Head of caudate nucleus (tissue), 42 donors: ENCODE measurements at places on chromosomes 1 and 21.

DNA sequence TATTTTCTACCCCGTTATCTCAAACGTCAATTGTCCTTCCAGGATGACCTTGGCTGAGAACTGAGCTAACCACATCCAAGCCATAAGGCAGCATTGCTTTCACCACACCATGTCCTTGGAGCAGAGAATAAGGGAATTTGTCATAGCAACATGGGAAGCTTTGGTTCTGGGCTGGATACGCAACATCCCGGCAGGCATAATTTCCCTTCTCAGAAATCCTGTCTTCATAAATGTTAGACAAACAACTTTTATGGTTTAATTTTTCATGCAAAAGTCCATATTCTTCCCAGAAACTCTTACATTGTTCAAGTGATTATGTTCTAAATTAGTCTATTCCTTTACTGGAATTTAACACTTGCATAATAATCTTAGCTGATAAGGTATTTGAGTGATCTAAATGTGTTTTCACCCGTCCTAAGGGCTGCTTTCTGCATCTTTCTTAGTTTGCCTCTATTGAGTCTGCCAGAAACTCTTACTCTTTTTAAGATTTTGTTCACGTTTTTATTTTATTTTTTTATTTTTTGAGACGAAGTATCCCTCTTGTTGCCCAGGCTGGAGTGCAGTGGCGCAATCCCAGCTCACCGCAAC is 51.8 kb downstream of the KCNJ15 start:
- no peak for DNase-seq

DNA sequence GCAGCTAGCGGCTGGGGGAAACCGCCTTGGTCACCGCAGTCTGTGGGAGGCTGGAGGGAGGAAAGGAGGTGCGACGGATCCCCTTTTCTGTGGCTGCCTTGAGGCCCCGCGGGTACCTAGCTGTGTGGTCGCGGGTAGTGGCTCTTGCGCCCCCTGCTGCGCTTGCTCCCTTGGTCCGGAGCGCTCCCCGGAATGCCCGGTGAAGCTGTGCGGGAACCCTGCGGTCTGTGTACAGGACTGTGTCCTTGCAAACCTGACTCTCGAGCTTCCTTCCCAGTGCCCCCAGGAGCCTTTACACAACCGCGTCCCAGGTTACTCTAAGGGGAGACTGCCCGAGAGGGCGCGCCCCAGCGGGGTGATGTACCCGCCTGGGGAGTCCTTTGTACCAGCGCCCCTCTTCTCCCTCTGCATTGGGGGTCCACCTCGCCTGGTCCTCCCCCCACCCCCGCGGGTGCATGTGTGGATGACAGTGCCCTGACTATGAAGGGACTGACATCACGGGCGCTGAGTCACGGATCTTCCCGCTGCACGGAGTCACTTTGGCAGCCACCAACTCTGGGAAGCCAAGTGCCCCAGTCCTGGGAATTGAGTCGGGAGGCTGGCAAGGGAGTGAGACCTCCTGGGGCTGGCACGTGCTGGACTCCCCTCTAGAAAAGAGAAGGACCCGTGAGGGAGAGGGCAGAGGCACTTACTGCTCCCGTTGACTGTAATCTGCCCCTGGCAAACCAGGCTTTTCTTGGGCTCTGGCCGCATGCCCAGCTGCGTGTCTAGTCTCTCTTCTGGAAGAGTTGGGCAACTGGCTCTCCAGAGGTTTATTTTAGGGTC is 816 bp downstream of the IL6R start:
- peak; percentile 67 for DNase-seq

GRCh38 chr1:238660849-238661248 is 725.5 kb upstream of the CHRM3 start:
- no peak for DNase-seq

GRCh38 chr1:145983960-145984830 is 12.2 kb downstream of the TXNIP start:
- DNase-seq, result no peak

DNA sequence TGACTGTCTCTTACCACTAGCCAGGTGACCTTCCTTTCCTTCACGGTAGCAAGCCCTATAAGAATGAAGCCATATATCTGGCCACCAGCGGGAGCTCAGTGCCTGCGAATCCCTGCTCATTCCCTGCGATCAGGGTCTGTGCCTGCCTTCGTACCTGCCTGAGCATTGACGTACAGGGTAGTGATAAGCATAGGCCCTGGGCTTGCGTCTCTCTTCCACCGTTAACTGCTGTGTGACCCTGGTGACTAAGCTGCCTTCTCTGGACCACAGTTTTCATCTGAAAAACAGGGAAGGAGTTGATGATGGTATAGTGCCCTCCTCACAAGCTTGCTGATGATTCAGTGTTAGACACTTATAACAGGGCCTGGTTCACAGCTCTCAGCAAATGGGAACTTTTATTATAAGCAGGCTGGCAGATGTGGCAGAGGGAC is 4.1 kb downstream of the ZC3H12A start:
- DNase-seq, result no peak

DNA sequence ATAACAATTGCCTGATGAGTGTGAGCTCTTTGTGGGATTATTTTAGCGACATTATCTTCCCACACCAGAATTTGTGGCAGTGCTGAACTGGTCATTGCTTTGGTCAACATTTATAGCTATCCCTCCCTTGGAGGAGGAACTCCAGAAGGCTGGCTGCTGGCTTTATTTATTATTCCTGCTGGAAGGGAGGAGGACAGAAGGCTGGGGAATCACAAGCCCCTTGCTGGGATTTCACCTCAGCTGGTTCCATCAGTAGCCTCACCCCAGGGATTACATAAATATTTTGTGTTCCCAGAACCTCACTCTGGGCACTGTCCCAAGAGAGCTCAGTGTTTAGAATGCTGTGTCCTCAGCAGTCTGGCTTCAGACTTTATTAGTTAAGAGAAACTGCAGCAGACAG is 102.8 kb upstream of the C1orf21 start:
- no peak for DNase-seq

- peak; percentile 26 for DNase-seq
Observed at GRCh38 chr1:205598841-205599668, 32.8 kb downstream of the ELK4 start.

DNA sequence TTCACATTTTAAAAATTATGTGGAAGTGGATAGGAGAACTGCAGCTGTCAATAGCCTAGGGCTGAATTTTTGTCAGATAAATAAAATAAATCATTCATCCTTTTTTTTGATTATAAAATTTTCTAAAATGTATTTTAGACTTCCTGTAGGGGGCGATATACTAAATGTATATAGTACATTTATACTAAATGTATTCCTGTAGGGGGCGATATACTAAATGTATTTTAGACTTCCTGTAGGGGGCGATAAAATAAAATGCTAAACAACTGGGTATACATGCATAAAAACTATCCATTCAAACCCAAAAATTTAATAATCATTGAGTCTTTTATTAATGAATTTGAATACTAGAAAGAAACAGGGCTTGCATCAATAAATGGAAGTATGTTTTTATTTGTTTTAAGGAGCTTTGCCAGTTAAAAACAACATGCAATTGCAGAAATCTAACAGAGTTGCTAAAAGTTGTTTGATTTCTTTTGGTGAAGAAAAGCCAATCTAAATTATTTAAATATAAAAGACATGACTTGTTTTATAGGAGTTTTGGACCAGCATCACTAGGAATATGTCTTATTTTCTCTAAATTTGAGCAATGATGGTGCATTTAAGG is 31.4 kb downstream of the CLCA1 start:
- DNase-seq, result no peak

GRCh38 chr1:19087737-19088594 is 122.1 kb downstream of the UBR4 start:
- no peak for DNase-seq

- DNase-seq, result no peak
Observed at GRCh38 chr1:205594846-205595245, 37.0 kb downstream of the ELK4 start.
